ENCODE measurements at places on chromosomes 11 and 22.

GRCh38 chr22:42939941-42940653 is 74.9 kb downstream of the PACSIN2 start:
- DNase-seq: no peak

DNA sequence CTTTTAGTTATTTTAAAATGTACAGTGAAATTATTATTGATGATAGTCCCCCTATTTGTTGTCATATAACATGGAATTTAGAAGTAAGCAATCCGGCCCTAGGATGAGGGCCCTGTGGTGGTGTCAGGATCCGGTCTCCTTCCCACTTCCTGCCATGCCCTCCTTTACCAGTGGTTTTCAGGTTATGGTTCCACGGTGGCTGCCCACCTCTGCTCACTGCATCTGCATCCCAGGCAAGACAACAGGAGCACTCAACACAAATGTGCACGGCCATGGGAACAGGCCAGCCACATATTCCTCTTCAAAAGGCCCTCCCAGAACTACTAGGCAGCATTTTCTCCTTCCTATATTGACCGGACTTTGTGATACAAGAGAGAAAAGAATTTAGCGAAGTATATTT is 1007.2 kb downstream of the TBC1D22A start:
- no peak for DNase-seq

- no peak for DNase-seq
These were observed 10.3 kb downstream of the OR10D3 start for GRCh38 chr11:124193221-124194010.

DNA sequence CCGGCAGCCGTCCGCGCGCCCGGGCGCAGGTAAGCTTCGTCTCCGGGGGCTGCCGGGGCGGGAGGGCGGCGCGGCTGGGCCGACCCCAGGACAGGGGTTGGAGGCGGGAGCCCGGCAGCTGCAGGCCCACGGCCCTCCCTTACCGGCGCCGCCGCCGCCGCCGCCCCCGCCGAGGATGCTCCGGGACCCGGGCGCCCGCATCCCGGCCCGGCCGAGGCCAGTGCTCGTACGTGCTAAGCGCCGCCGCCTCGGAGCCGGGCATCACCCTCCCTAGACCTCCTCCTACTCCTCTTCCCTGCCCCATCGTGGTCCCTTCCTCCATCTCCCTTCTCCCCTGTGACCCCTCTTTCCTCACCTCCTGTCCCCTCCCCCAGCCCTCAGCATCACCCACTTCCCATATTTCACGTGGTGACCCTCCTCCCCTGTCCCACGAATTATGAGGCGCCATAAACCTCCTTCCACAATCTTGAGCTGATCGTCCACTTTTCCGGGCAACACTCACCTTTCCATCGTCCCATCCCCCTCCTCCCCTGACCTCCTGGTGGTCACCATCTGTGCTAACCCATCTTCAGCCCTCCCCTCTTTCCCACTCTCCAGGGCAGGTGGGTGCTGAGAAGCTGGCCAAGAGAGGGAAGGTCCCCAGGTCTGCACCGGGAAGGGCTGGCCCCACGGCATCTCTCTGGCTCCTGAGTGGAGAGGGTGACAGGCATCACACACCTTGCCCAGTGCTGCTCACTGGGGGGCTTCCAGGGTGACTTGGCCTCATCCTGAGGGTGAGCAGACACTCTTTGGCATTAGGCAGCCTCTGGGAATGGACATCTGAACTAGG is 612 bp downstream of the ASPHD2 start:
- DNase-seq: no peak

Measured in activated T-cell treated with anti-CD3 and anti-CD28 coated beads, Interleukin-2, amount 50 U/mL, for 24 hours (primary cell).